ENCODE measurements at places on chromosomes 5 and 9.
A peak's percentile ranks its signal among the peaks of the same experiment; 100 is the strongest.

DNA sequence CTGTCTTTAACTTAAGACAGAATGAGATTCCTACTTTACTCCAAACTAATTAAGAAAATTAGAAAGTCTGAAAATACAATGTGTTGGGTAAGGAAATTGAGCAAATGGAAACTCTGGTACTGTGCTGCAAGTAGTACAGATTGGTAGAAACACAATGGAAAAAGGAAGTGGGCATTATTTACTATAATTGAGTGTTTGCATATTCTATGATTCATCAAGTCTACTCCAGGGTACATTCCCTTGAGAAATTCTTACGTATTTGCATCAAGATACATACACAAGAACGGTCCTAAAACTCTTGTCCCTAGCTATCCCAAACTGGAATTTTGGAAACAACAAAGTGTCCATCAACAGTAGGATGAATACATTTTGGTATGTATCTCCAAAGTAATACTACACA lies 123.5 kb upstream of the TARS1 start:
- no peak for DNase-seq

DNA sequence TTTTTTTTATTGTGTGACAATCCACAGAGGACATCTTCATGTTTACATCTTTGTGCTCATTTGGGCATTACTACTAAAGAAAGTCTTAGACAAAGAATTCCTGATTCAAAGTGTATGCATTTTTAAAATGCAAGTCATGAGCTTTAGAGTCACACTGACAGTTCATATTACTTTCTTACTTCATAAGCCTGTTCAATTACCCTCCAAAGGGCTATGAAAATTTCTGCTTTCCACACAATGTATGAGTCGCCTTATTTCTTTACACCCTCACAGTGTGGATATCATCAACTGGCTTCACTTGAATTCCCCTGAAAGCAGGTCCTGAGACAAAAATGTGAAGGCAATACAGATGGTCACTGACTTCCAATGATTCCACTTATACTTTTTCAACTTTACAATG lies 280.4 kb upstream of the PTGER4 start:
- DNase-seq = no peak

DNA sequence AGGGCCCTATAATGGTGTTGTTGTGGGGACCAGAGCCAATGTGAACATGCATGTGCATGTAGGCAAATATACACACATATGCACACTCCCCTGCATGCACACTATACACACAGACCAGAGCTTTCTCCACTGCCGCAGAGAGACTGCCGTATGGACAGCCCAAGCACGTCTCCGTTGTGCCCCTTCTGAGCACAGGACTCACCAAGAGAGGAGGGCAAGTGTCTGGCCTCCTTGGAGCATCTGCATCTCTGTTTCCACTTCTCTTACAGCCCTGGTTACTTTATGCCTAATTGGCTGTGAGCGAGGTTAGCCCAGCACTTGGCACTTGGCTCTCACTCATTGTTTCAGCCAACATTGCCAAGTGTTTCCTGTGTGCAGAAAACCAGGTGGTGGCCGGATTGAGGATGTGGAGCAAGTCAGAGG lies 30.4 kb downstream of the CSF2 start:
- no peak for DNase-seq

GRCh38 chr9:37988041-37988440 lies 81.0 kb downstream of the SHB start:
- no peak for DNase-seq

- DNase-seq = no peak
Observed at GRCh38 chr5:965604-966344, 42.8 kb upstream of the NKD2 start.

- no peak for DNase-seq
Observed at GRCh38 chr9:73170185-73170957, 18.7 kb downstream of the ANXA1 start.

DNA sequence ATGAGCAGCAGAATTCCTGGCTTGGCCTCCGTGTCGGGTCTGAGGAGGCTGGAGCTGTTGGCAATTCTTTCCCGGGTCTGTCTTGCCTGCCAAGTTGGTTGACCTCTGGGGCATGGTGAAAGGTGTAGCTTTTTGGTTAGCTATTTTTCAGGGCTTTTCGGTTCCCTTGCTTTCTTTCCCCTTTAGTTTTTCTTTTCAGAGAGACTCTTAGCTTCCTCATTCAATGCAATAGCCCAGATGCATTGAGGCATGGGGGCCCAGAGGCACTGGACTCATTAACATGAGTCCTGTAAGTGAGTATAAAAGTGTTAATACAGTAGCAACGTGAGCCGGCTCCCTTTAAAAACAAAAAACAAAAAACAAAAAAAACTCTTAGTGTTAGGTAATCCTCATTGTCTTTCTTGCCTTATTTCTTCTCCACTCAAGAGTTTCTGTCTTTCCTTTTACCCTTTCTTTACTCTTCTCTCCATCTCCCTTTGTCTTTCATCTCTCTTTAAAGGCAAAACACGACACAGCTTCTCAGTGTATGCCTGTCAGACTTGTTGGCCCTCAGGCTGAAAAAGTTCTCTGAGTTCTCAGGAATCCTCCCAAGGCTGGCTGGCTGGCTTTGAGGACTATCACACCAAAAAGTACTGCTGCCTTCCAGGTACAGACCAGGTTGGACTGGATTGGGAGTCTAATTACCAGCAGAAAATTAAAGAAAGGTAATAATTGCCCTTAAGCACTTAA lies 289.9 kb upstream of the TUT7 start:
- DNase-seq = peak; percentile 12
